ENCODE measurements at places on chromosomes 6 and 20.

DNA sequence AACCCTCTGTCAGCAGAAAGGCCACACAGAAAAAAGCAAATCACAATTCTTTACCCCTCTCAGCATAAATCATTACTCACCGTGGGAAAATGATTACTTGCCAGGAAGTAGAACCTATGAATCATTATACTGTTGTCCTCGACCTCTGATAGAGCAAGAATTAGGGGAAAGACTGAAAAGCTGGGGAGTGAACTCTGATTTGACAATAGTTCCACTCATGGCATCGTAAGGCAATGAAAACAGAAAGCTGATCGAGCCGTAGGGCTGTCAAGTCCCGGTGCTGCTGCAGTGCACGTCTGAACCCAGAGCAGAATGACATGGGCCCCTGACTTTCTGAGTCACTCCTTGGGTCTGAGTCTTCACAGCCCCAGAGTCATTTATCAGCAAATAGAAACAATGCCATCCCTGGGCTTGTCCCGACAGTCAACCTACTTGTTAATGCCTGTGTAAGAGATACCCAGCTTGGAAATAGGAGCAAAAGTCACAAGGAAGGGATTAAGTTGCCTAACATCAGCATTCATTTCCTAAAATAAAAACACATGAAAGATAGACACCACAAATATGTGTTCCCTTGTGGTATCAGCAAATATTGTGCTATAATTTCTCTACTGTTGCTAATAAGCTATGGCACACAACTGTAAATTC lies 224.8 kb upstream of the MARCKS start:
- DNase-seq, result peak; percentile 64

GRCh38 chr20:8783734-8784133 lies 285.2 kb upstream of the PLCB4 start:
- no peak for DNase-seq

- no peak for DNase-seq
Measured at GRCh38 chr6:53717566-53717965, 52.0 kb upstream of the KLHL31 start.

- no peak for DNase-seq
Measured at GRCh38 chr20:20051767-20052073, 546 bp downstream of the CRNKL1 start.

- no peak for DNase-seq
Measured at GRCh38 chr6:67615796-67616195, 1019.3 kb upstream of the ADGRB3 start.

DNA sequence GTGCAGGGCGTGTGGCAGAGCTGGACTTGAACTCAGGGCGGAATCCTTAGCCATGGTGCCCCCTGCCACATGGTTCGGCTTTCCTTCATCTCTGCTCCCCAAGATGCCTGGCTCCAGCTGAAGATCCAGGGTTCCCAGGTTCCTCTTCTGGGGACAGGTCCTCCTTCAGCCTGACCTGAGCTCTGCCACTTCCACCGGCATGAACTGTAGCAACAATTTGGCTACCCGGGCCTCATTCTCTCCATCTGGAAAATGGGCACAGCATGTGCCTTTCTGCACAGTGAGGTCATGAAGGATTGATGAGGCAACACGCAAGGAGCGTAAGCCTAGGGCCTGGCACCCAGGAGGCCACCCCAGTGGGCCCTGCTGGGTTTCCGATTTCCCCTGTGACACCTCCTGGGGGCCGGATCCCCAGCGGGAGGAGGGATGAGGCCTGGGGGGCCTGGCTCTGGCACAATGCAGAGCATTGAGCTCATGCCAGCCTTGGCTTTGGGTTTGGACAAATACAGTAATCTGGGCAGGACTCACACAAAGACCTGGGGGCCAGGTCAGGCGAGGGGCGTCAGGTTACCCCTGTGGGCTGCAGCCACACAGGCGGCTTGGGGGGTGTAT lies 74.0 kb downstream of the CEBPB start:
- no peak for DNase-seq

DNA sequence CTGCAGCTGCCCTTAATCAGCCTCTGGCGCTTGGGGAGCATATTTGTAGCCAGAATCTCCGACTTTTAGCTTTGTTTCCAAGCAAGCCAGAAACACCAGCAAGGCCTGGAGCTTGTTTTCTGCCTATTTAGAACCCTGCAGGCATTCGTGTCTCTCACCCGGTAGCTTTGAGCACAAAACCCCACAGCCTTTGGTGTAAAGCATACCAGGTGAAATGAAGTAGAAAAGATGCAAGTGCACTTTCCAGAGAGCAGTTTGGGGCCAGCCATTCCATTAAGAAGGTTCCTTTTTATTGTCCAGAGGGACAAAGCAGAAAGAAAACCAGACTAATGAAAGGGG lies 736 bp downstream of the FAM217B start:
- DNase-seq, result no peak

GRCh38 chr6:123844011-123844410 lies 40.3 kb downstream of the NKAIN2 start:
- no peak for DNase-seq

- DNase-seq, result no peak
Measured at GRCh38 chr20:58519940-58520712, 4.9 kb upstream of the APCDD1L start.

- no peak for DNase-seq
Measured at GRCh38 chr6:158207422-158207788, 39.3 kb downstream of the GTF2H5 start.

DNA sequence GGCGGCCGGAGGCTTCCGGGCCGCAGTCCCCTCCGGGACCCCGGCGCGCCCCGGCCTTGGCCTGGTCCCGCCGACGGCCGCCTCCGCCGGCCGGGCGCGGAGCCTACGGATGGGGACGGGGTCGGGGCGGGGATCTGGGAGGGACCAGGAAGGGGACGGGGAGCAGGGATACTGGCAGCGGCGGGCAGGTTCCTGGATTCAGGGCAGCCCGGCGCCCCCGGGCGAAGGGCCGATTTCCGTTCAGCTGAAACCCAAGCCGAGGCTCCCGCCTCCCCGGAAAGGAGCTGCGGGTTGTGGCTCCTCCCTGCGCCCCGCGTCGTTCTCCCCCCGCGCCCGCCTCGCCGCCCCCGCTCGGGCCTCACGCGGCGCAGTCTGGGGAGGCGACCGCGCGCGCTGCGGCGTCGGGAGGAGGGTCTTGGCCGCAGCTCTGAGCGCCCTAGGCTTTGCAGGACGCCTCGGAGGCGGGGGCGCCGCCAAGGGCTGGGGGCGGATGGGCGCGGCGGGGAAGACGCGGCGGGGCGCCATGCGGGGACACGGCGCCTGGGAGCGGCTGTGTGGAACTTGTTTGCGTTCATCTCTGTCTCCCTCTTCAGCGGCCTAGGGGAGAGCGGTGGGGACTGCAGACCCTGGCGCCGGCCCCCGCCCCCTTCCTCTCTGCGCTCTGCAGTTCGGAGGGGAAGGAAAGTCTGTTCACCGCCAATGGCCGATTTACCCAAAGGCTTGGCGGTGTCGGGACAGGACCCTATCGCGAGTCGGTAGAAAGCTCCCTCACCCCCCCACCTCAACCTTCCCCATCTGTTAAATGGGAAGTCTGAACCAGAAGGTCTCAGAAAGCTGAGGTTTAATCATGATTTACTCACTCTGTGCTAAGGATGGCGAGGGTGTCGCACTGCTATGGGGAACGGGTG lies 22.7 kb upstream of the TMEM181 start:
- DNase-seq, result peak; percentile 29

- DNase-seq, result no peak
Measured at GRCh38 chr6:105705608-105706007, 302.7 kb upstream of the PREP start.

DNA sequence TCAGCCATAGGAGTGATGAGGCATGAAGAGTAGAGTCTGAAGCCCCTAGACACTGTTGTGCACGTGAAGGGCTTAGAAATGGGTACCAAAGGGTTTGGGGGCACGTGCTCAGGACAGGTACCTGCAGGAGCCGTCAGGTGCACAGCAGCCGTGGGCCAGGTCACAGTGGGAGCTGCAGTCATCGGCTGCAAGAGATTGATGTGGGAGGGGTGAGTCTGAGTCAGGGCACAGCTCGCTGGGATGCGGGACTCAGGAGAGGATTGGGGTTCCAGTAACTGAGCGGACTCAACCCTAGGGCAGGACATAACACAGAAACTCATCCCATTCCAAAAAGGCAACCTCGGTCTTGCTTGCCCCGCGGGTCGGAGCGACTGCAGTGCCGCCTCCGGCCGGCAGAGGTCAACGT lies 1.1 kb downstream of the DLK2 start:
- DNase-seq, result peak; percentile 67

- DNase-seq, result no peak
Measured at GRCh38 chr6:4616311-4616710, 159.9 kb upstream of the CDYL start.

DNA sequence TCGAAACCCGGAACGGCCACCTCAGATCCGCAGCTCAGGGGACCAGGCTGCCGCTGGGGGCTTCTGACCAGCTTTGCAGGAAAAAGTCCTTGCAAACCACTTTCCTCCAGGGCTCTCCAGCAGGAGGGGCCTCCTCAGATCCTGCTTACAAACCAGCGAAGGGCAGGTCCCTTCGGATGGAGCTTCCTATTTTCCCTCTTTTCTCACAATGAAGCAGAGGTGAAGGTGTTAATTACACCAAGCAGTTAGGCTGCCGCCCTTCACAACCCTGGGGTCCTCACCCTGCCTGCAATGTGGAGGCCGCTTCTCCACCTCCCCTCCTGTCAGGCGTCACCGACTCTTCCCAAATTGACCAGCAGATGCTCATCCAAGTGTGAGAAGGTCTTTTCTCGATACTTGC lies 5.7 kb downstream of the ARHGAP40 start:
- no peak for DNase-seq

DNA sequence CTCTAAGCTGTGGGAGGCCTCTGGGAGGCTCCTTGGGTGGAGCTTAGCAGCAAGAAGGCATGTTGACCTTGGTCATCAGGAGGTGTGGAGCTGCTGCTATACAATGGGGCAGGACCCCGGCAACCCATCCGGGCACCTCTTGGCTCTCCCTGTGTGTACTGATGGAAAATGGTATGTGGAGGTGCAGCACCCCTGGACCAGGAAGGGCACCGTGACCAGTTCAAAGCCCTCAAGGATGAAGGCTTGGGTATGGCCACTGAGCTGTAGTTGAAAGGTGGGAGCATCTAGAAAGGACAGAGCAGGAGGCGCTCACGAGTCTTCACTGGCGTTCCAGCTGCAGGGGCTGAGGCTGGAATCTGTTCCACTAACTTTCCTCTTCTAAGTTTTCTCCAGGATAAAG lies 6.7 kb upstream of the IRF4 start:
- DNase-seq, result no peak

DNA sequence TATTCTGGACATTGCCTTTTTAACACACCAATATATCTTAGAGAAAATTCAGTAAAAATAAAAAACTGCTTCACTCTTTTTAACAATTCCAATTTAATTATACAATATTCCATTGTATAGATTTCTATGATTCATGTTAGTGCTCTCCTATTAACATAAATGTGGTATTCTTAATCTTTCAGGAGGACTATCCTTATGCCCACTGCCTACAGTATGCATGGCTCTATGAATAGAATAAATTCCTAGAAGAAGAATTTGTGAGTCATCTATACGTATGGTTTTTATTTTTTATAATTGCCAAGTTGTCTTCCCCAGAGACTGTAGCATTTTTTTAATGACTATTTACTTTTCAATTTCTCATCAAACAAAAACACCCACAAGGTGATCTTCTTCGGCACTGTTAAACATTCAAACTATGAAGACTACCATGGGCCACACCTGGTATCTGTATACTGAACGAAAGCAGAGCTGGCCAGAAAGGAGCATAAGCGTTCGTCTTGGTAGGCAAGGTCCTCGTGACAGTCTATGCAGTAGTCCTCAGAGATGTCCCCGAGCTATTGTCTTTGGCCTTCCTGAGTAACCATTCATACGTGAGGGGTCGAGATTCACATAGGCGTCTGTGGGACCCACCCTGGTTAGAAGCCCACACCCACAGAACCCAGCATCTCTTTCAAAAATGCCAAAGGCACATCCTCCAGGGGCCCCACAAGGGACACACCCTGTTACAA lies 74.6 kb downstream of the KIF16B start:
- DNase-seq, result no peak

DNA sequence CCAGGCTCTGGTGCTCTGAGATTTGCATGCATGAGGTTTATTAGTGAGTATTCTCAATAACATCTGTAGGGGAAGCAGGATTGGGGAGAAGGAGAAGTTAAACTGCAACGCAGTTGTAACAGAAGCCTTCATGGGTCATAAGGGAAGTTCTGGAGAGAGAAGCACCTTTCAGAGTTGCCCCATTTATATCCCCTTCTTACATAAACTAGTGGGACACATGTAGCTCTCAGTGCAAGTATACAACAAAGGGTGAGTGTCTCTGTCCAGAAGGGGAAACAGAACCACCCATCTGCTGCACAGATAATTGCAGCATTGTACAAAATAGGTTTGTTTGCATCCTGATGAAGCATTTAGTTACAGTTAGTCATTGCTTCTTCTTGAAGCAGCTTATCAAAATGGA lies 4.3 kb upstream of the ADGB start:
- peak; percentile 90 for DNase-seq

DNA sequence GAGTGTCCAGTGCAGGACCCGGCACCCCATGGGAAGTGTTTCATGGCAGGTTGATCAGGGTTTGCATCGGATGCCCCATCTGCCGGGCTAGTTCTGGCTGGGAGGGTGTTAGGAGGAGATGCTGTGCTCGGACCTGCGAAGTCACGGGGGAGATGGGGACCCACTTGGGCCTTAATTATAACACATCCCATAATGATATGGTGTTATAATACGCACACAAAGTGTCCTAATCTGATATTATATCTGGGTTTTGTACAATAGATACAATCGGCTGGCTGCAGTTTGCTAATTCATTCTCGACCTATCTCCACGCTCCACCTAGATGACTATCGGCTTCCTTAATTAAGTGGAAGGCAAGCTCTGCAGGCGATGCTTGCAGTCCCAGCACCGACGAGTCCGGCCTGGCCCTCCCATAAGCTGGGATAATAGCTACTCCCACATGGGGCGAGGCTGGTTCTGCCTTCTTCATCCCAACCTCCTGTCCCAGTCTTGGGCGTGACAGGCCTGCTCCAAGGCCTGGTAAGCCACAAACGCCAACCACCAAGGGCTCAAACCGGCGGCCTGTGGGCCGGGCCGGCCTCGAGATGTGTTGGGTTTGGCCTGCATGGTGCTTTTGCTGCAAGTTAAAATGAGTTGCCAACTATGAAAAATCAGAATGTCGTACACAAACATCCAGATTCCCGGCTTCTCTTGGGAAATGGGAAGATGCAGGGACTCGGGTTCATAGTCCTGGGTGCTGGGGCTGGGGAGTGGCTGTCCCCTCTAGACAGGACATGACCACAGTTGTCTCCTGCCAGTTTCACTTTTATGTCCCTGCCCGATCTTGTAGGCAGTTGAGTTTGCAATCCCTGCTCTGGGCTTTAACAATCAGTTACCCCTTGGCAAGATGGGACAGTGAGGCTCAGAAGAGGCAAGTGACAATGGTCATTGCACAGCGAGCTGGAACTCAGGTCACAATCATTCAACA lies 32.7 kb downstream of the CEBPB start:
- peak; percentile 70 for DNase-seq
